ENCODE measurements at places on chromosomes 3 and 15.

- DNase-seq, result no peak
Observed at GRCh38 chr3:155026999-155027591, 53.0 kb upstream of the MME start.

GRCh38 chr3:131371688-131372066 is 9.9 kb upstream of the NUDT16 start:
- no peak for DNase-seq

- DNase-seq, result no peak
Observed at GRCh38 chr3:127137113-127137512, 55.8 kb upstream of the PRR23E start.

DNA sequence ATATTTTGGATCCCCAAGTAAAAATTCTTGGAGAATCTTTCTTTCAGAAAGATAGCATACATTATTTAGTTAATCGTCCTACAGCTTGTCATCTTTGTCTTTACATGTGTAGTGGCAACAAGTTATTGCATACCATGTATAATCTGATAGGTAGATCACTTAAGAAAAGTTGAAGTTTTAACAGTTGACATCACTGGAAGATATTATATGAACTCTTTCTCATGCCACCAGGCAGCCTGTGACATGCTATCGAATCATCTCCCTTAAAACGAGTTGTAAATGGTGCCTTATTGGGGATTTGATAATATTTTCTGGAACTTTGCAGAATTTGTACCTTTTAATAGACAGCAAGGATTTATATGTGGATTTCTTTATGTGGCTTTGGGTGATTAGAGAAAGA is 8.7 kb downstream of the U2SURP start:
- no peak for DNase-seq

DNA sequence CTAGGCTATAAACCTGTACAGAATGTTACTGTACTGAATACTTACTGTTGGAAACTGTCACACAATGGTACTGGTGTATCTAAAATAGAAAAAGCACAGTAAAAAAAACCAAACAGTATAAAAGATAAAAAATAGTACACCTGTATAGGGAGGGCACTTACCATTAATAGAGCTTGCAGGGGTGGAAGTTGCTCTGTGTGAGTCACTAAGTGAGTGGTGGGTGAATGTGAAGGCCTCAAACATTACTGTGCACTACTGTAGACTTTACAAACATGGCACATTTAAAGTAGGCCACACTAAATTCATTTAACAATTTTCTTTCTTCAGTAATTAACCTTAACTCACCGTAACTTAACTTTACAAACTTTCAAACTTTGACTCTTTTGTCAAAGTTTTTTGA is 22.0 kb downstream of the B3GALNT1 start:
- DNase-seq, result no peak

DNA sequence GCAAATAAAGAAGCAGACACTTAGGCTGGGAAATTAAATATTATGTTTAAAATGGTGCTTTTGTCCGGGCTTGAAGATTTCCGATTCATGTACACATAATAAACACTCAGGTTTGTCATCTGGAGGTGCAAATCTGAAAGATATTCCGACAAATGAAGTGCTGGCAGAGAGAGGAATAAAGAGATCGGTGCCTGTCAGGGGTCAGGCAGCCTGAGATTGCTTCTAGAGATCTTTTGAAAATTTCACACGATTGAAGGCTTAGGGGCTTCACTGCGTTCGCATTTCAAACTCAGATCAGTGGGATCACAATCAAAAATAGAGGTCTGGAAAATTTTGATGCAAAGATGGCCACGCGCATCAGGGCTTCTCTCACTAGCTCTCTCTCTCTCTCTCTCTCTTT is 33.2 kb downstream of the NR2F2 start:
- DNase-seq, result no peak

DNA sequence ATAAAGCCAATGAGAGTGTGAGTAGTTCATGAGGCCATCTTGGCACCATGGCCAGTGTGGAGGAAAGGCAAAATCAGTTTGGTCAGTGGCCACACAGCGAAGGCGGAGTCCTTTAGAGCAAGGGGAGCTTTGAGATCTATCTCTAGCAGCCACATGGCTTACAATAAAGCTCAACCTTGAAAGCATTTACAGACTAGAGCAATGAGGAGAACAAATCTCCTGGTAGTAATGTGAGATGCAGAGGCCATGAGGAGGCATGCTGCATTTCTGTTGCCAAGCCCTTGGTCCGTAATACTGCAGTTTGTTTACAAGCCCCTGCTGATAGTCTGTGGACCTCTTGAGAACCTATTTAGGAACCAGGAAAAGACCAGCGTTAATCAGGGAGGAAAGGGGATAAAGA is 381.5 kb upstream of the C2CD4B start:
- no peak for DNase-seq

DNA sequence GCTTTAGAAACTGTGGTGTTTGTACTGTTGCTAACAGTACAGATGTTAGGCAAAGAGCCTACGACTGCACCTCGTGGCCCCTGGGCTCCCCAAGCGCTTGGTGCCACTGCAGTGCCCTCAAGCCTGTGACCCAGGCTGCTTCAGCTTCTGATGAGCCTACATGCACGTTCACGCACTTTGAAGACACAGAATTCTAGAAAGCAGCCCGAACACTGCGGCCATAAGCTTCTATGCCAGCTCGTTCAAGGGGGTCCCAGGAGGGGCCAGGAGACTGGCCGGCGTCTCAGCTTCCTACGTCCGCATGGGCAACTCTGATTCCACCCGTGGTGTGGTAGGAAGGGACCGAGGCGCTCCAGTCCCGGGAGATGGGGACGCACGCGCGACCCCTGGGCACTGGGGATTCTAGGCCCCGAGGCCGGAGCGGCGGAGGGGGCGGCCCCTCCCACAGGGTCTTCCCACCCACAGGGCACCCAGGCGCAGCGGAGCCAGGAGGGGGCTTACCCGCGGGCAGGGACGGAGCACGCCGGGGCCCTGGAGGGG is 653 bp downstream of the MYO5C start:
- no peak for DNase-seq

GRCh38 chr3:174767853-174768382 is 91.2 kb upstream of the NAALADL2 start:
- no peak for DNase-seq

- DNase-seq, result no peak
Observed at GRCh38 chr3:89108291-89108550, 800 bp downstream of the EPHA3 start.

- DNase-seq, result no peak
Observed at GRCh38 chr3:46107682-46108081, 80.4 kb upstream of the XCR1 start.

DNA sequence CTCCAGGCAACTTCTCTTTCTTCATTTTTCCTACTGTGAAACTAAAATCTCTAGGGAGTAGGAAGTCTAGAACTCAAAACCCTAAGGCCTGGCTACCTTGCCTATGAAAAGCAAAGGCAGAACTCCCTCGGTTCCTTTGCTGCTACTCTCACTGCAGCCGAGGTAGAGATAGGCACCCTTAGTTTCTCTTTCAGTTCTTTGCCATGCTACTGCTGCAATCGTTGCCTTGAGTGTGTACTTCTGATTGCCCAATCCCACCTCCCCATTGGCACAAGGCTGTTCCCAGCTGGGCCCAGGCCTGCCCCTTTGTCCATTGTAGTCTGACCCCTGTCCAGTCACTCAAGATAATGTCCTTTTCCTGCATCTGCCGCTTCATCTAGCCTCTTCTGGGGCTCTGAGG is 92.3 kb upstream of the MRPS22 start:
- no peak for DNase-seq

DNA sequence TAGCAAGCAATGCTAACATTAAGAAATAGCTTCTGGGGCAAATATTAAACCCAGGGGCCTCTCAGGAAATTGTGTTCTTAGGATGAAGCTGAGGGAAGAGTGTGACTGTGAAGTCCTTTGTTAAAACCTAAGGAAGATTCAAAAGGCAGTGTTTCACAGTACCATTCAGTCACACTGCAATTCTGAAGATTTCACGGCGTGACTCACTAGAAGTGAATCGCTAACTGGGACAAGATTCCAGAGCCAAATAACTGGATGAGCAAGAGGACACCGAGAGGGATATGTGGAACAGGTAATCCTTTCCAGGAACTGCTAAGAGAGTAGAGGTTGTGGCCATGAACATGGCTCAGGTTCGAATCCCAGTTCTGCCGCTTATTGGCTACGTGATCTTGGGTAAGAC is 61.8 kb upstream of the SMAD3 start:
- DNase-seq, result no peak

GRCh38 chr3:32951410-32951811 is at the start of gene CCR4:
CCR4 (plus strand) TSS chr3:32951644; CDS start chr3:32953423, 1,779 bp downstream.
- peak; percentile 55 for DNase-seq

- no peak for DNase-seq
Observed at GRCh38 chr3:128236657-128237056, 83.4 kb downstream of the EEFSEC start.
